Upper lobe of left lung (tissue), 6 donors: ENCODE measurements at places on chromosomes 7 and 10.

GRCh38 chr7:106693677-106694353 lies 32.9 kb upstream of the CCDC71L start:
- H3K36me3 ChIP-seq, result no peaks in the 10 kb centered on the region
- no peak overlapping the region for H3K4me3 ChIP-seq

DNA sequence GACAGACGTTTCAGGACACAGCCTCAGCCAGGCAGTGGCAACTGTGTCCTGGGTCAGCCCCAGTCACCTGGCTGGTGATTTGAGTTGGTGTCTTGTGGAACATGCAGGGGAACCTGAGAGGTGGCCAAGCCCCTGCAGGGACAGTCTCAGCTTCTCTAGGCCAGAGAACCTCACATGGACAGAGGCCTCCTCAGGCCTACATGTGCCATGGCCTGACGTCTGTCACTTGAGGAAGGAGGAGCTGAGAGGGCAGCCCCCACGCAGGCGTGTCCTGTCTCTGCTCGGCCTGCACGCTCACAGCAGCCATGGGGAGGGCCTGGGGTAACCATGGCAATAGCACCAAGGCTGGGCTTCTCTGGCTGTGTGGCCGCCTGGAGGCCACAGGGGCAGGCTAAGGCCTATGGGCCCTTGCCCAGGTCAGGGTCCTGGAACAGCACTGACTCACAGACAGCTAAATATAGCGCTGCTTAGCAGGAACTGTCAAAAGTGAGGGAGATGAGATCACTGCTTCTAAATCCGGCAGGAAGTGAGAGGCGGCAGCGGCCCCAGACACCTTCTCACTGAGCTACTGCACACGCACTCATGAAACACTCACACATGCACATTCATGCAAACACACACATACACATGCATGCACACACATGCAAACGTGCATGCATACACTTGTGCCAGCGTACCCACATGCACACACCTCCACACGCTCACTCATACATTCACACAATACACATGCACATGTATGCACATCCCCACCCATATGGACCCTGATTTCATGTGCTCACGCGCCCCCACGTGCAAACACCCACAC lies 57.0 kb downstream of the YKT6 start:
- no peak overlapping the region for H3K4me3 ChIP-seq
- H3K4me1 ChIP-seq, result peaks cover 23% of the 10 kb centered on the region
- no peak overlapping the region for H3K27ac ChIP-seq
- no peaks in the 10 kb centered on the region for H3K36me3 ChIP-seq
- H3K27me3 ChIP-seq, result no peaks in the 10 kb centered on the region
- DNase-seq, result peak; percentile 58

DNA sequence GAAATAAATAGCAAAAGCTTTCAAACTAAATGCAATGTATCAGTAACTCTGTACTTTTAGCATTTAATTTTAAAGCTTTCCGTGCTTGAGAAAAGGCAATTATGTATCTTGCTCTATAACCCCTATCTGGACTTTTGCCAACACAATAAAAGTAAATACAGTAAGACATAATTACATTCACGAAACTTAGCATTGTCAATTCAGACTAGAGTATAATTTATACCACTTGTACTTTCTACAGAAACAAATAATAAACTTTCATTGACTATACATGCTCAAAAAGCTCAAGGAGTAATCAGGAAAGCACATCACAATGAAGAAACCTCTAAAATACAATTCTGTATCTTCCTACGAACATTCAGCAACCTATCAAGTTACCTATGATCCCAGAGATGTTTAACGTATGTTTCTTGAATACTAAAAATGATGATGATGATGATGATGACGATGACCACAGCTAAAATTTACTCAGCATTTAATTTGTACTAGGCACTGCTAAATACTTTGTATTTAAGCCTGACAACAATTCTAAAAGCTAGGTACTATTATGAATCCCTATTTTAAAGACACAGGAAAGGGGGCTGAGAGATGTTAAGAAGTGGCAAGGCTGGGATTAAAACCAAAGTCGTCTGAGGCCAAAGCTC lies 44.9 kb downstream of the MINDY3 start:
- no peak overlapping the region for H3K27ac ChIP-seq
- no peaks in the 10 kb centered on the region for H3K36me3 ChIP-seq
- no peaks in the 10 kb centered on the region for H3K27me3 ChIP-seq
- DNase-seq, result no peak
- no peaks in the 10 kb centered on the region for H3K4me1 ChIP-seq
- H3K4me3 ChIP-seq, result no peak overlapping the region

- no peak overlapping the region for H3K4me3 ChIP-seq
- no peaks in the 10 kb centered on the region for H3K36me3 ChIP-seq
- no peak overlapping the region for H3K27ac ChIP-seq
- H3K4me1 ChIP-seq, result no peaks in the 10 kb centered on the region
- no peaks in the 10 kb centered on the region for H3K27me3 ChIP-seq
Observed at GRCh38 chr7:29035044-29035740, 77.1 kb upstream of the TRIL start.

DNA sequence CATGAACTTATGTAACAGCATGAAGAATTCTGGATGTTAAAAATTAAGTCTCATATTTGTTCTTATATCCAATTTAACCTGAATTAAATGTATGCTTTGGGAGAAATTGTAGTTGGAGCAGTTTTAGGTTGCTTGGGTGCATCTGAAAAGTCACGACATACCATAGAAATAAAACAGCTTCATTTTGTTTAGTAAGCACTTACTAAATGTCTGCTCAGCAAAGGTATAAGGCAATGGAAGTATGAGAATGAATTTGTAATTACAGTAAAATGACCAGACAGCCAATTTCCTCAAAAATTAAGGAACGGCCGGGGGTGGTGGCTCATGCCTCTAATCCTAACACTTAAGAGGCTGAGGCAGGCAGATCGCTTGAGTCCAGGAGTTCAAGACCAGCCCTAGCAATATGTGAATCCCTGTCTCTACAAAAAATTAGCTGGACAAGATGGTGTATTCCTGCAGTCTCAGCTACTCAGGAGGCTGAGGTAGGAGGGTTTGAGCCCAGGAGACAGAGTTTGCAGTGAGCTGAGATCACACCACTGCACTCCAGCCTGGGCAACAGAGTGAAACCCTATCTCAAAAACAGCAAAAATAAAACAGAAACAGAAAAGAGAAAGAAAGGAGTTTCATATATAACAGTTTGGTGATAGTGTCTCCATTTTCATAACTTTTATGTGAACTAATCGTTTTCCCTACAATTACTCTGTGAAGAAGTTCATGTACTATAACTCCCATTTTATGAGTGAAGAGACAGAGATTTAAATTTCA lies 47.2 kb upstream of the KLF6 start:
- no peak overlapping the region for H3K4me3 ChIP-seq
- peaks cover 58% of the 10 kb centered on the region for H3K4me1 ChIP-seq
- H3K36me3 ChIP-seq, result no peaks in the 10 kb centered on the region
- no peaks in the 10 kb centered on the region for H3K27me3 ChIP-seq
- H3K27ac ChIP-seq, result peak overlapping the region; percentile 58
- DNase-seq, result no peak

- H3K4me1 ChIP-seq, result no peaks in the 10 kb centered on the region
- DNase-seq, result no peak
- H3K36me3 ChIP-seq, result no peaks in the 10 kb centered on the region
- no peak overlapping the region for H3K27ac ChIP-seq
Observed at GRCh38 chr10:124300735-124301134, 118.0 kb downstream of the OAT start.

DNA sequence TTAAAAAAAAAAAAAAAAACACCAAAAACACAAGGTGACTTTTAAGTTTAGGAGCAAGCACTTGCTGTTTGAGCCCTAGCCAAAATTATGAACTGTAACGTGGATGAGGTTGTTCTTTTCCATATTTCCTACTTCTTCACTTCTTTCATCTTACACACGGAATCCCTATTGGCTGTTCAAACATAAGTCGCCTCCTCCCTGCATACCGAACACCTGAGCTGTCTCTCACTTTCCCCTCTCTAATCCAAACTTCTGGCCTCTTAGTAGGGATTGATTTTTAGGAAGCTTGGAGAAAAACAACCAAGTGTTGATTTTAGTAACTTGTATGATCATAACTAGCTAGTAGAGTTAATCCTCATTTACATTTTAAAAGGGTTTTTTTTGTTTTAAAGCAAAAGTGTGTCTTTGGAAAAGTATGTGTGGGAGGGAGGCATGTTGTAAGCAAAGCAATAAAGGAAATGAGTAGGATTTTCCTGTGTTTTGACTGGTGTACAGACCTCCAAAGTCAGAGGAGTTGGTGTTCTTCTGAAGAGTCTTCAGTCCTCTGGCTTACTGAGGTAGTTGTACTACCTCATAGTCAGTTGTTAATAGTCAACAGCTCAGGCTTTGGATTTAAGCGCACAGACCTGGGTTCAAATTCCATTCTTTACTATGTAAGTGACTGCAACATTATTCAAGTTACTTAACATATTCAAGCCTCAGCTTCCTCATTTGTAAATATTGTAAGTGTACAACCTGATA lies 39.3 kb downstream of the RABGEF1 start:
- H3K4me1 ChIP-seq, result peaks cover 5% of the 10 kb centered on the region
- peaks cover 81% of the 10 kb centered on the region for H3K36me3 ChIP-seq
- no peak for DNase-seq
- H3K4me3 ChIP-seq, result no peak overlapping the region

DNA sequence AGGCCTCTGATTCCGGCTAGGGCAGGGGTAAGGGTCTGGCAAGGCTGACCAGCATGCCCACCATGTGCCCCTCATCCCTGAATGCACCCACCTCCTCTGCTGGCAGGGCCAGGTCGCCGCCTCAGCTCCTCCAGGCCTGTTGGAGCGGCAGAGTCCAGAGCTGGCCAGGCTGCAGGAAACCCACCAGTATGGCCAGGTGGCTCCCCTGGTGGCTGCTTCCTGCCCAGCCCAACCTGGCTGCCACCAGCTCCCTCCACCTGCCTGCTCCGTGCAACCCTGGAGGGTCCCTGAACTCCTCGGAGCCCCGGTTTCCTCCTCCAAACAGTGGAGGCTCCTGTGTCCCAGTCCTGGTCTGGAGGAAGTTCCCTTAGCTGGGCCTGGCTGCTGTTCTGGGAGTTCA lies 39.6 kb downstream of the MICALL2 start:
- H3K27ac ChIP-seq, result no peak overlapping the region
- H3K27me3 ChIP-seq, result peaks cover 4% of the 10 kb centered on the region
- no peak for DNase-seq
- H3K36me3 ChIP-seq, result no peaks in the 10 kb centered on the region
- no peak overlapping the region for H3K4me3 ChIP-seq

GRCh38 chr10:84038035-84038434 lies 101.3 kb upstream of the GHITM start:
- H3K4me1 ChIP-seq, result no peaks in the 10 kb centered on the region
- H3K4me3 ChIP-seq, result no peak overlapping the region
- no peak for DNase-seq
- no peak overlapping the region for H3K27ac ChIP-seq

GRCh38 chr10:29317423-29318021 lies 28.7 kb downstream of the LYZL1 start:
- H3K4me3 ChIP-seq, result no peak overlapping the region
- no peak overlapping the region for H3K27ac ChIP-seq
- DNase-seq, result no peak
- peaks cover 11% of the 10 kb centered on the region for H3K4me1 ChIP-seq
- no peaks in the 10 kb centered on the region for H3K27me3 ChIP-seq

- no peak for DNase-seq
- H3K4me3 ChIP-seq, result no peak overlapping the region
- H3K27me3 ChIP-seq, result no peaks in the 10 kb centered on the region
- H3K36me3 ChIP-seq, result no peaks in the 10 kb centered on the region
- no peaks in the 10 kb centered on the region for H3K4me1 ChIP-seq
Observed at GRCh38 chr10:98286419-98286818, 18.4 kb upstream of the LOXL4 start.

DNA sequence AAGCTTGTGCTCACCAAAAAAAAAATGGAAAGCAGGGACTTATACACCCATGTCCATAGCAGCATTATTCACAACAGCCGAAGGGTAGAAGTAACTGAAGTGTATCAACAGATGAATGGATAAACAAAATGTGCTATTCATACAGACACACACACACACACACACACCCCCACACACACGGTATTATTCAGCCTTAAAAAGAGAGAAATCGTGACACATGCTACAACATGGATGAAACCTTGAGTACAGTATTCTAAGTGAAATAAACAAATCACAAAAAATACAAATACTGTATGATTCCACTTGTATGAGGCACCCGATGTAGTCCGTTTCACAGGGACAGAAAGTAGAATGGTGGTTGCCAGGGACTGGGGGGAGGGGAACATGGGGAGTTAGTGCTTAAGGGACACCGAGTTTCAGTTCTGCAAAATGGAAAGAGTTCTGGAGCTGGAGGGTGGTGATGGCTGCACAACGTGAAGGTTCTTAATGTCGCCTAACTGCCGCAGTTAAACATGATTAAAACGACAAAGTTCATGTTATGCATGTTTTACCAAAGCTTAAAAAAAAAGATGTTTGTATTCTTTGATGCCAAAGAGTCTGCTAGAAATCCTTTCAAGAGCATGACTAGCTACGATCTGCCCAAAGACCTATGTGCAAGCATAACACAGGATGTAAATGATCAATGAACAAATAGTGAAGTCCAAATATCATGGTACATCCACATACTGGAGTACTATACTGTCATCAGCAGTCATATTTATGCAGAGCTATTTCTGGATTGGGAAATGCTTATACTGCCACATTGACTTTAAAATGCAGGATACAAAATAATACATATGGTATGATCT lies 7.2 kb downstream of the TNS3 start:
- H3K27me3 ChIP-seq, result no peaks in the 10 kb centered on the region
- H3K4me3 ChIP-seq, result no peak overlapping the region
- no peaks in the 10 kb centered on the region for H3K36me3 ChIP-seq
